ENCODE measurements at places on chromosomes 5 and 9.

DNA sequence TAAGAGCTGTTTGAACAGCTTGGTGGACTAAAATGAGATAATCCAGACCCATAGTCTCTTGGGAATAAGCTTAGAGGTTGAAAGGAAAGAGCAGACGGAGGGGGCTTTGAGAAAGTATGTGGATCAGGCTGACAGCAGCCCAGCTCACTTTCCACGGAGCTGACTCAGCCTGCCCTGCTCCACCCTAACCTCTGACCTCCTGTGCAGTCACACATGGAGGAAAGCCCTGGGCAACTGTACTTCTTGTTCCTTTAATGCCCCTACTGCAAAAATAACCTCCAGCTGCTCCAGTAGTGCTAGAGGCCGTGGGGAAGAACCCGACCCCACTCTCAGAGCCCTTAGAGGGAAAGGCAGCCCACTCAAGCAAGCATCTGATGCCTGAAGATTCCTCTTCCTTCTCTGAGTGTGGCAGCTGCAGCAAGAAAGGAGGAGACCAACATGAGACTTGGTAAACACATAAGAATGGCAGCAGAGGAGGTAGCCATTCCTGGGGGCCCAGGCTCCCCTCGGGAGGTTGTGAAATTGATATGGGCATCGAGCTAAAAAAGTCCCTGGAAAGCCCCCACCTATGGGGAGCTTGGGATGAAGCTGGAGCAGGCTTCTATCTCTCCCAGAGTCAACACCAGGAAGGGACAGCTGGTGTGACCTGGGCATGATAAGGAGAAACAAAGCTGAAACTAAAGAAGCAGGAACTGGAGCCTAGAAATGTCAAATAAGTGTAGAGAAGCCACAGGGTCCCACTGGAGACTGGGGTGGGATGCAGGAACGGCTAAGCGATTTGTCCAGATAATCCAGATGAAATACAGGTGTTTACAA, 204.3 kb downstream of the PIK3R1 start:
- no peak for DNase-seq

GRCh38 chr9:76699971-76700370, 64.3 kb upstream of the PCA3 start:
- DNase-seq = no peak

- no peak for DNase-seq
Observed at GRCh38 chr5:136038635-136039034, 9.8 kb downstream of the TGFBI start.

DNA sequence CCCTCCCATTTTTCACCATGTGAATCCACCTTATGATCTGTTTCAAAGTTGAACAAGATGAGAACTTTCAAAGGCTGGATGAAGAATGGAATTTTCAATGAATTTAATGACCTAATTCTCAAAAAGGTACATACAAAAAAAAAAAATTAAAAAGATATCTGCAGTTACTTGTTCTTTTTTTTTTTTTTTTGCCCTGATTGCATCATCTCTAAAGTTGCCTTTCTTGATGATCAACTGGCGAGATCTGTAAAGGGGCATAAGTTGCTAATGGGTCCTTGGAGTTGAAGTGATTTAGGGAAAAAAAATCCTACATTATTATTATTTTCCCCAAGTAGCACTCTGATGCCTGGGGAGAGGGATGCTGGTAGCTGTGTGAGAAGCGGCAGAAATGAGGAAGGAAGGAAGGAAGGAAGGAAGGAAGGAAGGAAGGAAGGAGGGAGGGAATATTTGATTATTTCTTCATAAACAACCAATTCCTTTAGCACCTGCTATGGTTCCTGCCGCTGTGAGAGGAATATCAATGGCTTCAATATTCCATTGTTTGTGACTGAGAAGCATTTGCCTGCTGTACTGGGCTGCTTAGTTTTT, 48.8 kb upstream of the CD180 start:
- DNase-seq = no peak

DNA sequence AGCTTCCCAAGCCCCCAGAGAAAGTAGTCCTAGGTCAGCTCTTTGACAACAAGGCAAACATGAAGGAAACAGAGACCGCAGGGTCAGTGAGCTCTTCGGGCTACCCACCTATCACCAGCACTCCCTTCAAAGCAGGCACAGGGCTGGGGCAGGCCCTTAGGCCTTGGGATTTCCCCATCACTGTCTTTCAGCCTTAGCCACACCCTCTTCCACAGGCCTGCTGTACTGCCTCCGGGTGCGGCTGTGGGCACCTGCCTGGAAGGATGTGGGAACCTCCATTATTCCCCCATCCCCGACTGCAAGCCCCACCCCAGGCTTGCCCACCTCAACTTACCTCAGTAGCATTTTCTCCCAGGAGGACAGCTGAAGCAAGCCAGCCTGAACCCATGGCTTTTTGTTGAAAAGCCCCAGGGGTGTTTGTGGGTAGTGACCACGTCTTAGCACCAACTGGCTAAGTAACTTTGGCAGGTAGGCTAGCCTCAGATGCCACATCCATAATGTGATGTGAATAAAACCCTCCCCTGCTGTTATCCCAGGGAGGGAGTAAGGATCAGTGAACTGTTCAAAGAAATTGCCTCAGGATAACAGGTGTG, 100.2 kb downstream of the PIK3R1 start:
- no peak for DNase-seq

GRCh38 chr5:172114875-172115422, 73.1 kb downstream of the STK10 start:
- no peak for DNase-seq

GRCh38 chr5:173302546-173303155, 25.6 kb downstream of the STC2 start:
- peak; percentile 55 for DNase-seq

DNA sequence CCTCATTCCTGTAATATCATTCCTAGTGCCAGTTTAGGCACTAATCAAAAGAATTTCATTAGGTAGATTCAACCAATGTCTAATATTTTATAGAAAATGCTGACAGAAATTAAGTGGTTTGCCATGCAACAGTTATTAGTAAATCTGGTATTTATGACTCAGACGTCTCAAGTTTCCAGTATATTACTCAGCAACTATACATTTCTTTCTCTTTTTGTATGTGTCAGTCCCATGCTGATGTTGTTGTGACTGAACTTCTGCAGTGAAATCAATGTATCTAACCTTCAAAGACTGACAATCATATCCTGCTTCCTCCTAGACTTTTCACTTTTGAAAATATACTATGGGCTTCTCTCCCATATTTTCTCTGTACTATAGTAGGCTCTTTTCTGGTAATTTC, 822.5 kb downstream of the NR2F1-AS1 start:
- DNase-seq = no peak

DNA sequence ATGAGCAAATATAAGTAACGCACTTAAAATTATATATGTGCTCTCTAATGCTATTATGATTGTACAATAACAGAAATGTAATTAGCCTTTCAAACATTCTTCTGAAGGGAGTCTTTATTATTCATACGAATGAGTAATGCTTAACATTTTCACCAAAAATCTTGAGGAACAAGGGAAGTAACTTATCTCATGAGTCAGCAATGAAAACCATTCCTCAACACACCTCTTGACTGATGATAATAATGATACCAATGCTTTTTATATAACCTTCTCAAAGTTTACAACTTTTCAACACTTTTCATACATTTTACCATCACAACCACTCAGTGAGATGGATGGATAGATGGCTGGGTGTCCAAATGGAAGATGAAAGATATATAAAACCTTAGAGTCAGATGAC, 369.3 kb downstream of the BNC2 start:
- DNase-seq = no peak

GRCh38 chr9:69346596-69347390, 21.8 kb downstream of the ENTREP1 start:
- DNase-seq = no peak

- DNase-seq = no peak
Observed at GRCh38 chr5:176577312-176578176, 28.4 kb downstream of the CDHR2 start.
